C1 segment of cervical spinal cord (tissue), 14 donors: ENCODE measurements at places on chromosomes 3 and 15.

- DNase-seq, result no peak
Measured at GRCh38 chr3:178960181-178960580, 111.4 kb downstream of the ZMAT3 start.

DNA sequence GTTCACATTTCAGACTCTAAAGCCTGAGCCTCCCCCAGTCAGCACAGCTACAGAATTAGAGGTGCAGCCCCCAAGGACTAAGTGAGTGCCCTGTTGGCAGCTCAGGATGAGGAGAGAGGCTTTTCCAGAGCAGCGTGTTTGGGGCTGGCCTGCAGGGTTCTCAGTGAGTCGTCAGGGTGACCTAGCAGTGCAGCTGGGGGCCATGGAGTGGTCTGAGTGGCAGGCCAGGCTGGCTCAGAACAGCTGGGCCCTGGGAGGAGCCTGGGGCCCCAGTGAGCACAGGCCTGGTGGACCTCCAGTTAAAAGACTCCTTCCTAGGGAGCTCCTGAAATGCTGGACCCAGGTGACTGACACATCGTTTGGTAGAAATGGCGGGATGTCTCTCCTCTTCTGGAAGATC lies 108.3 kb downstream of the SLC49A4 start:
- no peak for DNase-seq

- no peak for DNase-seq
Measured at GRCh38 chr3:140859592-140860336, 81.9 kb upstream of the SLC25A36 start.

- no peak for DNase-seq
Measured at GRCh38 chr15:82540055-82540983, at the start of gene RPS17. Gene RPS17, minus strand, starts transcription at chr15:82540457. Its CDS starts 29 bp downstream, at chr15:82540428.

DNA sequence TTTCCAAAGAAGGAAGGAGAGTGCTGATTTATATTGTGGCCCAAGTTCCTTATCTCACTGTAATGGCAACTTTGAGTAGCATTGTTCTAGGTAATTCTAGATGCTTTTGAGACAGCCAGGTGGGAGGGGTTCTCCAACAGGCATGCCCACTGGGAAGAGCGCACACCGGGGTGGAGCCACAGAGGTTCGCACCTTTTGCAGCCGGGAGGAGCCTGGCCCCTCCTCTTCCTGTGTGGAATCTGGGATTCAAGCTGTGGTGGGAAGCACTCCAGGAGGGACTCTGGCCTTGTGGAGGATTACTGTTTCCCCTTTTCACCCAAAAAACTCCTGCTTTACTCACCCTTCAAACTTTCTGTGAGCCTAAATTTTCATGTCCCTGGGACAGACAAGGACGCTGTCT lies 53.1 kb downstream of the CFAP20DC start:
- DNase-seq, result no peak

GRCh38 chr15:92582206-92582605 lies 73.4 kb downstream of the FAM174B start:
- no peak for DNase-seq
